Hippocampal formation (tissue), 2 donors: ENCODE measurements at places on chromosomes 2 and 18.

- DNase-seq = no peak
These were observed 177.9 kb upstream of the SLC14A2 start for GRCh38 chr18:45437366-45437765.

DNA sequence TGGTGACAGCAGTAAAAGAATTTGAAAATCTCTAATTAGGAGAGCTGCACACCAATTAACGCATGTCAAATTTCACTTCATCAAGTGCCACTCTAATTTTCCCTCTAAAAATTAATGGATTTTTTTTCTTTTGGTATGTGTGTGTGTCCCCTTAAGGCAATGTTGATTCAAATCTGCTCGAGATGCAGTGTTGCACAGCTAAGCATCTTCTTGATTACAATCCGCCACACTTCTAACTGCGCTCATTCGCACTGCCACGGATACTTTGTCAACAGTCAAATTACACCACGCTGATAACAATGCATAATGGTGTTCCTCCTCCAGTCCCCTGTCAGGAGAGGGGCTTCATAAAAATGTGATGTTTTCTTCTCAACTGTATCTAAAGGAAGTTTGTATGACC is 261.4 kb downstream of the MEIS1 start:
- DNase-seq = no peak

DNA sequence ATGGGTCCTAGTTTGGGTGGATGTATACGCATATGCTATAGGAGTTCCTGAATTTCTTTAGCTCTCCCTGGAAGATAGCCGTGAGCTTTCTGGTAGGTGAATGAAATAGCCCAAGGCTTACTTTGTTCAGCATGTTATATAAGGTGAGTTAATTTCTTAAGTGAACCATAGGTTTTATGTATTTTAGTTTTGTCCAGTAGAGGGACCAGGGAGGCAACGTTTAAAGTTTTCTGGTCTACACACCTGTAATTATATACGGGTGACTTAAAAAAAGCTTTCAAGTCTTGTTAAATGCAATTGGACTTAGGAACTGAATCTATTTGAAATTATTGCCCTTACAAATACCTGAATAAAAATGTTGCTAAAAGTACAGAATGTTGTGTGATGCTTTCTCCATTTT is 402.5 kb upstream of the DDX18 start:
- DNase-seq = no peak

- no peak for DNase-seq
These were observed 78.4 kb downstream of the CLHC1 start for GRCh38 chr2:55153584-55154299.

GRCh38 chr2:171319164-171319810 is 114.5 kb downstream of the METTL8 start:
- peak; percentile 32 for DNase-seq

GRCh38 chr18:53458944-53459580 is 765.4 kb downstream of the MBD2 start:
- DNase-seq = peak; percentile 14

DNA sequence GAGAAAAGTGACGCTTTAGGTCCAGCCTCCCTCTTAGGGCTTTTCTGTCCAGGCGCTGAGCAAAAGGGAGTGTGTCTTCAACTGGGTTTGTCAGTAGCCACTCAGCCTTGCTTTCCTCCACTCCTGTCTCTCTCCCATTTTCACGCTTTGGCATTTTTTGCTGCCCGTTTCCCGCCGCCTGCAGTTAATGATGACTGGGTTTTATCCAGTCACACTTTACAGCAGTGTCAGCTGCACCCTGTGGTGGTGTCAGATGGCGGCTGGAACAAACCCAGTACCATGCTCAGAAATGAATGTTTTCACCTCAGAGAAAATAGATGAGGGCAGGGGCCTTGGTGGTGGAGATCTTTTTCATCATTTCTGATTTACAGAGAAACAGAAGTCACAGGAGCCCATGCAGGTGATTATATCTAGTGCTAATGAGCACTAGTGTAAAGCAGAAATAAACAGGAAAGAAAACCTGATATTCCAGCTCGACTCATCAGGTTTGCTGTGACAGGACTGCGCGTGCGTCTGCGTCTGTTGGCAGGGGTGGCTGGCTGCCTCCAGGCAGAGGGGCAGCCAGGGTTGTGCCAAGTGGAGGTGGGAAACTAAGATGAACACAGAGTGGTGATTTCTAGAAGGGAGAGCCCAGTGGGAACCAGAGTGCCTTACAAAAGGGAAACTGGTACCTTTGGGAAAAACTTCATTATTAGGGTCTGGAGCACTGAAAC is 139.9 kb downstream of the TANC1 start:
- no peak for DNase-seq

DNA sequence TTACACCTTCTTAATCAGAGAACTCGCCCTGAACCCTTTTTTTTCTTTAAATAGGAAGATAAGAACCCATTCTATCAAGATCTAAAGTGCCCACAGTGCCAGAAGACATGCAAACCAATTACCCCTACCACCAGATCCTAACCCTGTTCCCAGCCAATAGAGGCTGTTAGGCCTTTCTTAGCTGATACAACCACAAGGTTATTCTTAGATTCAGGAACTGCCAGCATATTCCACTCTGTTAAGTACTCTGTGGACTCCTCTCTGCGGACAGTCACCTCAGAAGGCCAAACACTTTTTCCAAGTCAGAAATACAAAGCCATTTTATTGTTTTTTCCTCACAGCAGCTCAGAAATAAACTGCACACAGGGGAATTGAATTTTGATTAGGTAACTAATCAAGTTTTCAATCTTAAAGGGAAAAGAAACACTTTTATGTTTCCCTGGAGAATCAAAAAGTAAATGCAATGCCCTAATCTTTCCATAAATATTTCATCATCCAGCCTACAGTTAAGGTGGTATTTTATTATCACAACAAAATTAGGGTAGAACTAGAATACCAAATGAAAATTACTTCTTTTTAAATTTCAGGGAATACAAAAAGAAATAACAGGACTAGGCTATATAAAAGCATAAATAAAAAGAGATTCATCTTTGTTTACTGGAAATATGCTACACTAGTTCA is 111.4 kb downstream of the NBAS start:
- DNase-seq = peak; percentile 7
